ENCODE measurements at places on chromosomes 3 and 15.

DNA sequence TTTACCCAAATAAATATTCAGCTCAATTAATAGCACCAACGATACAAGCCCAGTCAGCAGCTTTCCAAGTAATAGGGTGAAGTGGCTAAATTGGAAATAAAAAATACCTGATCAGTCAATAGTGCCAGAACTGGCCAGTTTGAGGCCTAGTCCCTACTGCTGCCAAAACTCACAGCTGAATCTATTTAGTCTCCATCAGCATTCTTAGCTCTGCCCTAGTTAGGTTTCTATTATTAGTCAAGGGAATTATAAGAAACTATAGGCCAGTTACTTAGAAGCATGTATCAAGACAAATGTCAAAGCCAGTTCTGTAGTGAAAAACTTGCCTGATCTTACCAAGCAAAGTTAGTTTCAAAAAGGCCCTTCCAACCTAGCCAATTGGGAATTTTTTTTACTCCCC, 146.2 kb upstream of the ZBTB20 start:
- DNase-seq: no peak

DNA sequence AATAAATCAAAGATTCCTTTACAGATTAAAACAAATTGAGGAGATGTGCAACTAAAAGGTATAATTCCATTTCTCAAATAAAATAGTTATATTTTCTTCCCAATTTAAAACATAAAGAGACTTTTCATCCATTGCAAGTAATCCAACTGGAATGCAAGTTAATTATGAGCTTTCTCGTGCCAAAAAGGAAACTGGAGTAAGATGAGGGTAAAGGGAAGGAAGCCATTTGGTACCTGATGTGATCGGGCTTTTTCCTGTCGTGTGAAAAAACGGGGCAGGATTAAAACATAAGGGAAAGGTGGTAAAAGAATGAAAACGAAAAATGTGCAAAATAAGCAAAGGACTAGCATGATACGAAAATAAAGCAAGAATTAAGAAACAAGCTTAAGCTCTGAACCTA, 41.8 kb upstream of the XXYLT1 start:
- DNase-seq: no peak

GRCh38 chr15:56325186-56325585, 40.0 kb upstream of the TEX9 start:
- no peak for DNase-seq

GRCh38 chr3:187941135-187941847, 196.0 kb upstream of the BCL6 start:
- DNase-seq: no peak

GRCh38 chr15:73436613-73437012, 6.4 kb upstream of the REC114 start:
- DNase-seq: no peak

GRCh38 chr15:58074452-58074851, 8.9 kb upstream of the ALDH1A2 start:
- no peak for DNase-seq
